ENCODE measurements at places on chromosomes 2 and 18.

- H3K27ac ChIP-seq: peak overlapping the region; percentile 85
- DNase-seq: peak; percentile 85
- peaks cover 3% of the 10 kb centered on the region for H3K36me3 ChIP-seq
Observed at GRCh38 chr2:68737711-68738110, 3.1 kb downstream of the ARHGAP25 start.

DNA sequence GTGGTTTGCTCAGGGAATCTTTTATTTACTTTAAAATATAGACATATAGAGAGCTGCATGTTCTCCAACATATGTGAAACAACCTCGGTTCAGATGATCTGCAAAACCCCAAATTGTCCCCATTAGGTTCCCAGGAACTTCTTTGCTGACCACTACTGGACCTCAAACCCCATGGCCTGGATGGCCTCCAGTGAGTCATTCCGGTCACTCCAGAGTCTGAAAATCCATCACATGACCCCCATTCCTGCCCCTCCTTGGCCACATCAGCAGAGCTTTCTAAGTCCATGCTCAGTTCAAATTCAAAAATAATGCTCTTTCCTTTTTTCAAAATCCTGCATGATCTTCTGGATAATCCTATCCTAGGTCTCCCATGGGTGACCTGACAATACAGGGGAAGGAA is 271.0 kb downstream of the TNS1 start:
- no peak overlapping the region for H3K27ac ChIP-seq
- DNase-seq: no peak
- H3K4me1 ChIP-seq: no peaks in the 10 kb centered on the region

DNA sequence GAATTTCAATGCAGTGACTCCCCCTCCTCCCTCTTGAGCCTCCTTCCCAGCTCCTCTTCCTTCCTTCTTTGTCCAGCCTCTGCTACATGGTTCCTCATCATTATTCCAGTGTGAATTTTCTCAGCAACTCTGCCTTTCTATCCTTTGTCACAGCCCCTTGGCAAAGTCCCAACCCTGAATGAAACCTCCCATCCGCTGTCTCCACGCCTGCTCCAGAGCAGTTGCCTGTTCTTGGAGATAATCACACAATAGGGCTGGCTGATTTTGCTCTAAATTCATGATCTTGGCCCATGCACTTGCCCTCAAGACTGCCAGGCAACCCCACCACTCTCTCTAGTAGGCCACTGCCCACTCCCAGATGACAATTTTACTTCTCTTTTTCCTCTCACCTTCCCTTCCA is 61.4 kb downstream of the BCL2L11 start:
- no peak for DNase-seq
- H3K27ac ChIP-seq: no peak overlapping the region
- H3K4me3 ChIP-seq: no peak overlapping the region
- H3K4me1 ChIP-seq: no peaks in the 10 kb centered on the region

GRCh38 chr2:26330604-26331003 is 15.3 kb upstream of the SELENOI start:
- H3K4me3 ChIP-seq: no peak overlapping the region
- H3K27ac ChIP-seq: no peak overlapping the region
- H3K4me1 ChIP-seq: peaks cover 39% of the 10 kb centered on the region
- no peaks in the 10 kb centered on the region for H3K27me3 ChIP-seq
- DNase-seq: no peak
- H3K36me3 ChIP-seq: no peaks in the 10 kb centered on the region

DNA sequence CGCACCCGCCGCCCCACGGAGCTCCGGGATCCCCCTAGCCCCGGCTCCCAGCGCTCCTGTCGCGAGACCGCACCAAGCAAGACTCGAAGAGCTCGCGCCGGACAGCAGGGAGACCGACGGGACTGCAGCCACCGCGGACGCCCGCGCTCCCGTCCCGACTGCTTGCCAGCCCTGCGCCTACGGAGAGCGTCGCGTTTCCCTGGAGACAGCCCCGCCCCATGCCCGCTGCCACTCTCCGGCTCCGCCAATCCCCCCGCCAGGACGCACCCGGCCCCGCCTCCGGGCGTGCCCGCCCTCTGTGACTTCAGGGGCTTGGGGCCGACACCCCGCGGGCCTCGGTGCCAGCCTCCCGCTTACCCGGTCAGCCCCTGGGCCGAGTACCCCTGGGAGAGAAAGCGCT is at the start of gene ANKMY1:
Gene ANKMY1, minus strand, starts transcription at position 181 of the 400 bp plus-strand sequence. CDS start 653 bp downstream, outside the sequence.
- no peak within 1 kb of the TSS for H3K27ac ChIP-seq
- H3K36me3 ChIP-seq: peaks cover 30% of the 10 kb centered on the region
- H3K4me1 ChIP-seq: peaks cover 5% of the 10 kb centered on the region
- H3K27me3 ChIP-seq: no peaks in the 10 kb centered on the region
- DNase-seq: peak; percentile 60
- no peak within 1 kb of the TSS for H3K4me3 ChIP-seq

- no peak overlapping the region for H3K27ac ChIP-seq
- no peaks in the 10 kb centered on the region for H3K36me3 ChIP-seq
- no peak for DNase-seq
- H3K4me3 ChIP-seq: no peak overlapping the region
Observed at GRCh38 chr2:14475994-14476393, 156.5 kb upstream of the LRATD1 start.

GRCh38 chr2:231640641-231641111 is 48.0 kb downstream of the TEX44 start:
- no peaks in the 10 kb centered on the region for H3K36me3 ChIP-seq
- no peaks in the 10 kb centered on the region for H3K27me3 ChIP-seq
- H3K4me3 ChIP-seq: no peak overlapping the region
- peak; percentile 90 for DNase-seq
- peaks cover 32% of the 10 kb centered on the region for H3K4me1 ChIP-seq
